ENCODE measurements at places on chromosomes 2 and 18.

- no peak for DNase-seq
Observed at GRCh38 chr2:99939135-99939534, 203.3 kb downstream of the AFF3 start.

- no peak for DNase-seq
Observed at GRCh38 chr2:75466708-75467311, 93.9 kb downstream of the EVA1A start.

GRCh38 chr2:71831193-71831577 is 316.5 kb downstream of the CYP26B1 start:
- no peak for DNase-seq

DNA sequence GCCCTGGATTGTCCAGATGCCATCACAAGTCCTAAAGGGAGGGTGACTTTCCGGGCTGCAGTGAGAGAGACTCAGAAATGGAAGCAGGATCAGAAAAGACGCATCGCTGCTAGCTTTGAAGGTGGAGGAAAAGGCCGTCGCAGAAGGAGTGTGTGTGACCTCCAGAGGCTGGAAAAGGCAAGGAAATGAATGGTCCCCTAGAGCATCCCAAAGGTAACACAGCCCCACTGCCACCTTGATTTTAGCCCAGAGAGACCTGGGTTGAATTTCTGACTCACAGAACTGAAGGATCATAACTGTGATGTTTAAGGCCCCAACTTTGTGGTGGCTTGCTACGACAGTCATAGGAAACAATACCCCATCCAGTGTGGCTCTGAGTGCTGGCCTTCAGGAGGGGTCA is 8.6 kb upstream of the NCK2 start:
- no peak for DNase-seq

- DNase-seq: no peak
Observed at GRCh38 chr2:100043081-100043890, 99.1 kb downstream of the AFF3 start.

DNA sequence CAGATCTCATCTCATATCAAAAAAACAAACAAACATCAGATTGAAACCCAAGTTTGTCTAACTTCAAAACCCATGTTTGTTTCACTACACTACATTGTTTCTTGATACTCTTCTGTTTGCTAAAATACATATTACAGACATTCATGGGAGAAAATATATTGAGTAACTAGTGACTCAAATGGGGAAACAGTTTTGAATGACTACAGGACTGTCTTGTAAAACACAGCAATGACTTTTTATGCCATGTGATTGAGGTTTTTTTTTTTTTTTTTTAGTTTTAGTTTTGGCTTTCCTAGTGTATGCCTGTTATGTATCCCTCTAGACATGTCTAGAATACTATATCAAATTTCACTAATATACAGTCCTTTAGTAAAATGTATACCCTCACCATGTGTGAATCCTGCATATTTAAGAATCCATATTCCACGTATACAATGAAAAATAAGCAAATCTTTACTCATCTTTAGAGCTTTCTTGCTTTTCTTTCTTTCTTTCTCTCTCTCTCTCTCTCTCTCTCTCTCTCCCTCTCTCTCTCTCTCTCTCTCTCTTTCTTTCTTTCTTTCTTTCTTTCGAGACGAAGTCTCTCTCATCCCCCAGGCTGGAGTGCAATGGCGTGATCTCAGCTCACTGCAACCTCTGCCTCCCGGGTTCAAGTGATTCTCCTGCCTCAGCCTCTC is 46.6 kb upstream of the SERTAD2 start:
- DNase-seq: no peak

- no peak for DNase-seq
Observed at GRCh38 chr2:54520687-54521086, 64.6 kb downstream of the SPTBN1 start.

DNA sequence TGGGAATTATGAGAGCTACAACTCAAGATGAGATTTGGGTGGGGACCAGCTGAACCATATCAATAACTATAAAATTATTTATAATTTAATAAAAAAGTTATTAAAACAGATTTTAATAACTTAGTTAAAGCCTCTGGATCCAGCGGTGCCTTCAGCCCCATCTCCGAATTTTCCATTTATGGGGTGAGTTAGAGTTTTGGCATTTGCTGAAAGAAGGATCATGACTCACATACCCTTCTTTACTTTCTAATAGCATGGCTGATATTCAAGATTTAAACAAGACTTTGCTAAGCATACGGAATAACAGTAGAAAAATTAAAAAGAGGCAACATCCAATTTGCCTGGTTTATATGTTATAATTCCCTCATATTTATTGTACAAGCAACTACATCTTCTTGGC is 94.5 kb downstream of the RDH14 start:
- DNase-seq: no peak

DNA sequence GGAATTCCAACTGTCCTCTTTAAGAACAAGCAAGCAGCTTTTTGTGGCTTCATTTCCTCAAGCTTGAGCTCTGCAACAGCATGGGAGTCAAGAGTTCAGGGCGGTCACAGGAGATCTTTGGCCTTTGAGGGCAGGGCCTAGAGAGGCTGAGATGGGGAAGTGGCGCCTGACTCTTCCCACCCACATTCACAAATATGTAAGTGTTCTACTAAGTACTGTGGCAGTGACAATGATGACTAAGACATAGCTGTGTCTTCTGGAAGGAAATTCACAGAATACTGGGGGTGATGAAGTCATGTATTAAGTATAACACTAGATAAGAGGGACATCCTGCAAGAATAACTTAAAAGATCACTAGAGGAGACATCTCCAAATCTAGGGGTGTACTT is 15.0 kb downstream of the RND3 start:
- no peak for DNase-seq

GRCh38 chr2:10209406-10209935 is 86.9 kb downstream of the RRM2 start:
- no peak for DNase-seq

GRCh38 chr2:11566383-11566782 is 32.5 kb downstream of the GREB1 start:
- no peak for DNase-seq

GRCh38 chr2:238286095-238286494 is 2.3 kb downstream of the PER2 start:
- DNase-seq: no peak

- DNase-seq: no peak
Observed at GRCh38 chr2:135743860-135744259, 2.2 kb downstream of the UBXN4 start.

GRCh38 chr2:168457190-168457895 is 1.3 kb downstream of the CERS6 start:
- no peak for DNase-seq

- DNase-seq: no peak
Observed at GRCh38 chr18:8732442-8733360, 27.3 kb downstream of the MTCL1 start.

DNA sequence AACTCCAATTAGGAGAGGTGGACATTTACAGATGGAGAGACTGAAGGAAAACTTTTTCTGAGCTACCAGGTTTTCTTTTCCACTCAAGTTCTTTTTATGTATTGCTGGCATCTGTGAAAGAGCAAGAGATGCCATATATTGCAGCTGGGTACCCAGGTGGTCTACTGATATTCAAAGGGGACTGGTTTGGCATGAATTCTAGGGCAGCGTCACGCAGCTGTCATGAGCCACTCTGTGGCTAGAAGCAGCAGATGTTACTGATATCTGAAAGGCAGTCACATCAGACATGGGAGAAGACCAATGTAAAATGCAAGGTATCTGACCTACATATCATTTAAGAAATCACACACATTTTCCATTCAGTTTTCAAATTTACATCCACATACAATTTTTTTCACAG is 408.8 kb downstream of the GALNT13 start:
- DNase-seq: no peak

GRCh38 chr18:59249199-59249774 is 24.0 kb downstream of the RAX start:
- peak; percentile 11 for DNase-seq

DNA sequence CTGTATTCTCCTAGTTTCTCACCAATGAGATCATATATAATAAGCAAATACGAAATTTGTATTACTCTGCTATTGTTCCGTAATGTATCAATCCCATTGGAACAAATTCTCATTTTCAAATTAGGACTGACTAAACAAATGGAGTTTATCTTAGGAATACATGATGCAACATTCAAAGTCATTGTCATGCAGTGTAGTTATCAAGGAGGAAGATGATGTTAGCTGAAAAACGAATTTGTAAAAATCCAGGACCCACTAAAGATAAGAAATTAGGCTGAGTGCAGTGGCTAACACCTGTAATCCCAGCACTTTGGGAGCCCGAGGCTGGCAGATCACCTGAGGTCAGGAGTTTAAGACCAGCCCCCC is 14.9 kb downstream of the SEPTIN2 start:
- no peak for DNase-seq

GRCh38 chr18:47997338-47997780 is 66.9 kb upstream of the SMAD2 start:
- DNase-seq: peak; percentile 54

DNA sequence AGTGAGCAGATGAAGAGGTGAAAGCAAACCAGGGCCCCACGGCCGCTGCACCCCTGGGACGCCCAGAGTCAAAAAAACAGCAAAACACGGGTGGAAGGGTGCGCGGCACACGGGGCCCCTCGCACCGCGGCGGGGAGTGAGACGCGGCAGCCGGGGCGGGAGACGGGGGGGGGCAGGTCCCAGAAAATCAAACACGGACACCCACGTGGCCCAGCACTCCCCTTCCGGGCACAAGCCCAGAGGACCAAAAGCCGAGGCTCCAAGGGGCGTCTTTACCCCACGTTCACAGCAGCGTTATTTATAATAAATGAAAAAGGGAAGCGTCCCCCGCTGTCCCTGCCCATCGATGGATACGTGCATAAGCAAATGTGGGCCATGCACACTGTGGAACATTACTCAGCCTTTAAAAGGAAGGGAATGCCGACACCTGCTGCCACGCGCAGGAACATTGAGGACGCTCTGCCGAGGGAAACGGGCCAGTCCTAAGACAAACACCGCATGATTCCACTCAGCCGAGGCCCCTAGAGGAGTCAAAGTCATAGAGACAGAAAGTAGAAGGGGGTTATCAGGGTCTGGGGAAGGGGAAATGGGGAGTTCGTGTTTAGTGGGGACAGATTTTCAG is 677 bp upstream of the COPS9 start:
- peak; percentile 15 for DNase-seq

DNA sequence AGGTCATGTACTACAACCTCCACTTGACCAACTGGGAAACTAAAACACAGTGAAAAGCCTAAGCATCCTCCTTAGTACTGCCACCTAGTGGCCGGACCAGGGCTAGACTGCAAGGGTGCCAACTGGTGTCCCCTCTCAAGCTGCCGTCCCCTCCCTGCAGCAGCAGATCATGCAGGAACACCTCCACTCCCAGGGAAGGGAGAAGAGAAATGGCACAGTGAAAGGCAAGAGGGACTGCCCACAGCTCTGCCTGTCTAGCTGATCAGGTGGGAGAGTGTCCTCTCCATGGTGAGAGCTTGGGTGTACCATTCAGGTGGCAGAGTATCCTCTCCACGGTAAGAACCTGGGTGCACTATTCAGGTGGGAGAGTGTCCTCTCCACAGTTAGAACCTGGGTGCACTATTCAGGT is 78.1 kb downstream of the AAK1 start:
- peak; percentile 55 for DNase-seq

- DNase-seq: no peak
Observed at GRCh38 chr2:222242532-222242931, 56.3 kb downstream of the PAX3 start.

- DNase-seq: no peak
Observed at GRCh38 chr2:16271231-16271896, 331.0 kb downstream of the MYCN start.

DNA sequence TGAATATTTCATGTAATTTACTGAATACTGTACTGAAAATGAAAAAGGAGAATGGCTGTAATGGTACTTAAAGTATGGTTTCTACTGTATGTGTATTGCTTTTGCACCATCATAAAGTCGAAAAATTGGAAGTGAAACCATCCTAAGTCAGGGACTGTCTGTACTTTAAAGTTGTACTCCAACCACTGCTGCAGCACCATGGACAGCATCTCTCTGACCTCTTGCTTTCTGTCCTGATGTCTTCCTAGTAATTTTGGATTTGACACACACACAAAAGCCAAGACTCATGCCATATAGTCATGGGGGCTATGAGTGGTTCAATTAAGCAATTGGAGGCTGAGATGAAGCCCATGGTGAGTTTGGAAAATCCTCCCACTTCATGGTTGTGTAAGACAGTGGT is 256.3 kb upstream of the PKDCC start:
- no peak for DNase-seq

DNA sequence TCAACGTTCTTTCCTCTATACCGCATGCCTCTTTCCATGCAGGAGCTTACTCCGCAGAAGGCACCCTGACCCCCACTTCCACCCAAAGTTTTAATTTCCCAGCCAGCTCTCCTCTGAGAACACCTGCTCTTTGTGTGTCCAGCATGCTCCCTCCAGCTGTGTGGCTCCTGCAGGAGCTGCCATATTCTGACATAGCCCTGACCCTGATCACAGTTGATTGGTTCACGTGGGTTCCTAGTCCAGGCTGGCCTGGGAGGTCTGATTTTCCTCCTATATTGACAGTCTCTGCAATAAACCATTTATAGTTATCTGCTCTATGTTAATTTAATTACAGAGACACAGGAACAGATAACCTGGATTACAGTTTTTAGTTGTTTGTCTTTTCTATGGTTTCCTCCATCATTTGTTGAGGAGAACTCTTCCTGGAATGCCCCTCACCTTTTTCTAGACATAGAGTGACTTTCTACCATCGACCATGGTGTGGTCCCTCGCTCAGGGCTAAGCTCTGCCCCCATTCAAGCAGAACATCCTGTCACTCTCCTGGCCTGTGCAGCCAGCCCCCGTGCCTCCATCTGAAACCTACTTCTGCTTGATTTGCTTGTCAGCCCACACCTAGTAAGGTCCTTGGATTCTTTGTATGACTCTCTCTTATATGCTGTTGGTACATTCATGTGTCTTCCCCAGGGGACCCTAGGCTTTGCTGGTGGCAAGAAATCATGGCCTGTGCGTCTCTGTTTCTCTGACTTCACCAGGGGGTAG is 231.5 kb downstream of the LPIN1 start:
- DNase-seq: no peak

GRCh38 chr2:236960531-236960930 is 125.2 kb upstream of the COPS8 start:
- no peak for DNase-seq

- peak; percentile 39 for DNase-seq
Observed at GRCh38 chr2:218658671-218659257, 659 bp downstream of the ZNF142 start.

DNA sequence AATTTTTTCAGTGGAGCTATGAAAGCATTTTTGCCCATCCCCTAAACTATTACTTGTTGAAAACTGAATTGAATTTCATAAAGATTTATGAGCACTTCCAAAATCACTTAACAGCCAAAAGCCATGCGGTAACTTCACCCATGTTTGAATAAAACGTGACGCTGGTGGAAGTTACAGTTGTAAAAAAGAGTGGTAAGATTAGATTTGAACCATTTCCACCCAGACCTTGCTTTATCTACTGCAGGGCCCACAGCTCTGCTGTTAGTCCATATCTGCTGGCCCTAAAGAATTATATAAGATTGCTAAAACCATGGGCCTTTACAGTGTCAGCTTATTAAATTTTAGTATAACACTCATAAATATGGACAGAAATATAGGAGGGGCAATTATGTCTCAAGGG is 15.5 kb upstream of the ITGA4 start:
- no peak for DNase-seq

GRCh38 chr18:2655178-2655953 is at the start of gene SMCHD1:
SMCHD1 (plus strand) TSS chr18:2655726; CDS start chr18:2656076, 350 bp downstream.
- DNase-seq: peak; percentile 83

- no peak for DNase-seq
Observed at GRCh38 chr2:218781691-218782527, at the start of gene CYP27A1. CYP27A1 (plus strand) TSS chr2:218782147; CDS start chr2:218782183, 36 bp downstream.

GRCh38 chr18:46754188-46754587 is 2.7 kb downstream of the ST8SIA5 start:
- DNase-seq: no peak

- no peak for DNase-seq
Observed at GRCh38 chr2:138727956-138728355, 52.2 kb downstream of the NXPH2 start.
